ENCODE measurements at places on chromosomes 4 and X. TPM values are rescaled to one million over a fixed set of nuclear protein-coding genes. Genes with fewer than 3 reads are reported as not detected.

DNA sequence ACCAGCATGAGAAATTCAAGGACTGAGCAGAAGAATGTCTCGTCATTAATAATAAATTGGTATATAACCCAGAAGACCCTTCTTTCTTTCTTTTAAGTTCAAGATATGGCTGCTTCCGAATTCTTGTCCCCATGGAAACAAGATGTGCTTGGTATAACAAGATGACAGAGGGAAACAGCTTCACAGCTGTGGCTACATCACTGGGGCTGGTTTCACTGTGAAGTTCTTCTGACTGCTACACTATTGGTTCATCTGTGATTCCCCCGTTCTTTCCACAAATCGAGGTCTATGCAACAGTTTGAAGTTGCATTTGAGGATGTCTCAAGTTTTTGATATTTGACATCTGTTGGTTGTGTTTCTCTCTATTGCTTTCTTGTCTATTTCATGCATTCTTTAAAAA, 12.3 kb upstream of the DTHD1 start:
- no peak for DNase-seq

- DNase-seq: no peak
Observed at GRCh38 chrX:85215946-85216345, 27.6 kb downstream of the SATL1 start.

- no peak for DNase-seq
Observed at GRCh38 chr4:48296365-48296764, 26.7 kb upstream of the TEC start.

DNA sequence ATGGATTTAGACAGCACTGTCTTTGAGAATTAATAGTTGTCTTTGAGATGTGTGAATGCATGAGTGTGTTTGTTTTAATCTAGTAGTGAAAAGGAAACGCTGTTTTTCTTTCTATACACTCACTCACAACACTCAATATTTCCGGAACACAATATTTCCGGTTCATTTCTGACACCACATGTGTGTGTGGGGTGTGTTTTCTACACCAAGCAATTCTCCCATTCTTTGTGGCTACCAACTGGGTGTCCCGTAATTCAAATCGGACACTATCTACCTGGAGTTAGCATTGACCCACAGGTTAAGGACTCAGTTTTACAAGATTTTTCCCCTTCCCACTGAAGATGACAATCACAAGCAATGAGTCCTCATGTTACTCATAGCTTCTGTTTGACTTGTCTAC, 113.9 kb downstream of the SNCA start:
- DNase-seq: no peak

The ZNF595 gene
- polyA plus RNA-seq: 2.4 TPM

GRCh38 chrX:107721318-107721717, 54.3 kb downstream of the TSC22D3 start:
- DNase-seq: no peak

The ARSD gene
- 5.9 TPM for polyA plus RNA-seq

The GABRG1 gene
- polyA plus RNA-seq: not detected

The BMP3 gene
- not detected for polyA plus RNA-seq

The UGT2B11 gene
- polyA plus RNA-seq: not detected

DNA sequence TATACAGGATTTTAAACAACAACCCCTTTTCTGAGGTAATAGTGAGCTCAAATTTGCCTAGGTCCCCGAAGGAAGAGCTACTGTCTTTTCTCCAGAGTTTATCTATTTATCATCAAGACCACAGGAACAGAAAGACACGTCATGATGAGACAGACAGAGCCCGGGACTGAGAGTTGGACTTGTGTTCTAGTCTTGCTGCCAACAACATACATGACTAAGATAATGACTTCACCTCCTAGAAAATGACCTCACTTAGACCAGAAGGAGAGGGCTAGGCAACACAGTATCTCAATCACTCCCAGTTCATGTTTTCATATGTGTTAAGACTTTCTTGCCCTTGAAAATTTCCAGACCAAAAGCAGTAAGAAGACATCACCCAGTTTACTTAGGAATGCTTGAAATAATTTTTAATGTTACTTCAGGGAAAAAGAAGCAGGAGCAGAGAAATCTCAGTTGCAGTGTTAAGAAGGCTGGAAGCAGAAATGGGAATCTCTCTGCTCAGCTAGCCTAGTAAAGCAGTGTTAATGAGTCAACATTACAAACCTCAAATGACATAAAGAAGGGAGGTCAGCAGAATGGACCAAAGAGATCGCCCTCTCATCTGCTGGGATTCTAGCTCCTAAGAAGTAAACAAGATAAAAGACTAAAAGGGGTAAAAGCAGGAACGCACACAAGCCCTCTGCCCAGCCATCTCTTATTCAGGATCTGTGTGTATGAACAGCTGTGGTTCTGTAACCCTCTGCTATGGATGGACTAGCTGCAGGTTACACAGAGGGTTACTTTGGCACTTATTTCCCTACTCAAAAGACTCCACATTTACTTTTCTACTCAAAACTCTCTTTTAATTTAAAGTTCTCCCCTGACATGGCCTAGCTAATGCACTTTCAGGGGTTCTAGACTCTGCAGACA, 24.8 kb downstream of the PDGFC start:
- peak; percentile 98 for DNase-seq

- DNase-seq: no peak
Observed at GRCh38 chr4:37780444-37781130, 45.9 kb upstream of the PGM2 start.

DNA sequence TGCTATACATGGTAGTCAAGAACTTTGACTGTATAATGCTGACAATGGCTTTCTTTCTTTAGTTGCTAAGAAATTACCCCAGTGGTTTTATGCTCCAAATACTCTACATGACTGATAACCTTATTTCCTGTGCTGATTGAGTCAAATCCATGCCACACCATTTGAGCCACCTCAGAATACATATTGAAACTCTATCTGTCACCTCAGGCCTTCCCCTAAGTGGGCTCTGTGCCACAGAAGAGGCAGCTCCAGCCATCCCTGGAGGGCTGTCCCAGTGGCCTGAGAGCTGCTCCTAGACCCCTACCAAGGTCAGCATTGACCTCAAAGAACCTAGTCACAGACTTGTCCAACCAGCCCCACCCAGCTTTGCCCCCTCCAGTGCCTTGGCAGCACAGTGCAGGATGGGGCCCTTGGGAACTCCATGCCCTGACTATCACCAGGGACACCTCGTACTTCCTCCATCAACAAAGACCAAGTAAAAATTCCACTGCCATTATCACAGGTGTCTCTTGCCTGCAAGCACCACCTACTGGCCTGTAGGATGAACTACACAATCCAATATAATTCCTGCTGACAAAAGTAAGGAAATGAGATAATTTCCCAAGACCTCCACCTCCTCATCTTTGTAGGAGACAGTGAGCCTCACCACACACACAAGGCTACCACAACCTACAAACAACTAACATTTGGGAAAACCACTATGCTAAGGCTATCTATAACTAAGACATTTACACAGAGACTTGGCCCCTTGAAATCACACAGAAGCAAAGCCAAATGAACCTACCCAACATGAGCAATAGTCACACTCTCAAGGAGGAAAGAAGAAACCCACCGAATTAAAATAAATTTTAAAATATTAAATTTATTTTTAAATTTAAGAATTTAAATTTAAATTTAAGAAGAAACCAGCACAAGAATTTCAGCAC, 239.9 kb downstream of the NKX6-1 start:
- peak; percentile 21 for DNase-seq

The DCX gene
- not detected for polyA plus RNA-seq

Data from mammary epithelial cell (primary cell).